Epithelial cell of proximal tubule (primary cell): ENCODE measurements at places on chromosomes 5 and 9.

GRCh38 chr5:10550222-10550995, 13.5 kb upstream of the ANKRD33B start:
- DNase-seq, result no peak

DNA sequence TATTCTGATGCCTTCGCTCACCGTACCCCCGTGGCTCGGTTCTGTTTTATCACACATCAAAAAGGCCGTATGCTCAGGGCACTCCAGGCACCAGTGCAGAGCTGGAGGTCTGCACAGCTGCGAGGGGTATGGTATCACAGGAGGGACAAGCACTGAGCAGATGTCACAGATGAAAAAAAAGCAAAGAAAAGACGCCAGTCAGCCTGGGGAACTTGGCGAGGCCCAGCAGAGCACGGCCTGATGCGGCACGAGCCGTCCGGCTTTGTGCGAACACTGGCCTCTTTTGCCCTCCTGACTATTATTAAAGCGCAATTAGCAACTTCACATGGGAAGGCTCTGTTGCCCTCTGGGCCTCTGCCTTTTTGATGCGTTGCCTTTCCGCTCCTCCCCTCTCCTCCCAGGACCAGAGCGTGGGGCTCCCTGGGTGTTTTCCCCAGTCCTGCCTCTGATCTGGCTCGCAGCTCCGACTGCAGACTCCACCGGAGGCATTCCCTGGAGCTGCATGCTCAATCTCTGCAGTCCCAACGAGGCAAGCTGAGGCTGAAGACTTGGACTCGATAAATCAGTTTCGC, 44.4 kb downstream of the AK8 start:
- no peak for DNase-seq

GRCh38 chr9:130320723-130321481, 55.3 kb downstream of the HMCN2 start:
- DNase-seq, result no peak

GRCh38 chr5:113273948-113274347, 160.8 kb downstream of the TSSK1B start:
- DNase-seq, result no peak

GRCh38 chr5:181053488-181054121, 13.5 kb downstream of the BTNL9 start:
- DNase-seq, result no peak

DNA sequence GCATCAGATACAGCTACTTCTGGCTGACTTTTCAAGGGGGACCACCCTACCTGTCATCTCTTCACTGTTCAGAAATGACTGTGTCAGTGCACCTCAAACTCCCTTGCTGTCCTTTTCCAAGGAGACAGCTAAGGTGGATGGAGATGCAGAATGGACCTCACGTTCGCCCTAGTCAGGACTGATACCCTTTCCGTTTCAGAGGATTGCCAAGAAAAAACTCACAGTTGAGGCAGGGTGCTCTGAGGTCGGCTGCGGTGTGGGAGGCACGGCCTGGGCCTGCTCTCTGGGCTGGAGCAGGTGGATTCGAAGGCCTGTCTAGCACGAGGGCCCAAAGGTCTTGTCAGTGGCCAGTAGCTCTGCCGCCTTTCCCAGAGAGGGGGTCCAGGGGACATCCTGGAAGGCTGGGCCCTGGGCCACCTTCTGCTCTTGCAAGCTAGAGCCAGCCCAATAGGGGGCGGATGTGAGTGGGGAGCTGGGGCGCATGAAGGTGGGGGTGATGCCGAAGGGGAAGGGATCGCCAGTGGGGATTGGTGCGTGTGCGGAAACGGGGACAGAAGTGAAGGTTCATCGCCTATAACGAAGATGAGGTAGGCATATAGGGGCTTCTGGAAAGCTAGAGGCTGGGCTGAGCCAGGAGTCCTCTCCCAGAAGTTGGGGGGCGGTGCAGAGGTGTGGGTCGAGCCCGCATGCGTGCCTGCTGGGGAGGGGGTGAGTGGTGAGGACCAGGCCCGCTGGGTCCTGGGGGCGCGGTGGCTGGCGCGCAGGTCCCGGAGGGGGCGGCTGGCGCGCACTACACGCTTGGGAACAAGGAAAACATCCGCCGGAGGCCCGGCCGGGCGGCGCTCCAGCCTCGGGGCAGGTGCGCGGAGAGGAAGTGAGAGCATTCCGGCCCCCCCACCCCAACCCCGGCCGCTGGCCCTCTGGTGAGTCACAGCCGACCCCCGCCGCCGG, 2.5 kb upstream of the MSMP start:
- DNase-seq, result no peak

- no peak for DNase-seq
These were observed 9.1 kb downstream of the SLC22A5 start for GRCh38 chr5:132378580-132378979.
